ENCODE measurements at places on chromosomes 5 and 9.

GRCh38 chr9:77018969-77019235, 553 bp upstream of the FOXB2 start:
- no peak for DNase-seq

DNA sequence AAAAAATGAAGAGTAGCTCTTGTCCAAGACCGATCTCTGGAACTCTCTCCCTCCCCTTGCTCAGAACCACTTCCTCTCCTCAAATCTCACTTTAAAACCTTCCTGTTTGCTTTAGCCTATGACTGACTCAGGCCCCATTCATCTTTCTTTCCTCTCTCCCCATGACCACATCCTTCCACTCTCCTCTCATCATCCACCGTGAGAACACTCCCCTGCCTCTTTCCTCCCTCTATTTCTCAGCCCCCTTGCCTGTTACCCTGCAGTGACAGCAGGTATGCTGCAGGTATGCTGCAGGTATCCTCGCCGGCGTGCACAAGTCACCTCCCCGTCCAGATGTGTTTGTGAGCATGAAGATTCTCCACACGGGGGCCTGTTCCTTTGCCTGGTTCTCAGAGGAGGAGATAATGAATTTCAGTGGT, 505.3 kb downstream of the CCDC171 start:
- no peak for DNase-seq

DNA sequence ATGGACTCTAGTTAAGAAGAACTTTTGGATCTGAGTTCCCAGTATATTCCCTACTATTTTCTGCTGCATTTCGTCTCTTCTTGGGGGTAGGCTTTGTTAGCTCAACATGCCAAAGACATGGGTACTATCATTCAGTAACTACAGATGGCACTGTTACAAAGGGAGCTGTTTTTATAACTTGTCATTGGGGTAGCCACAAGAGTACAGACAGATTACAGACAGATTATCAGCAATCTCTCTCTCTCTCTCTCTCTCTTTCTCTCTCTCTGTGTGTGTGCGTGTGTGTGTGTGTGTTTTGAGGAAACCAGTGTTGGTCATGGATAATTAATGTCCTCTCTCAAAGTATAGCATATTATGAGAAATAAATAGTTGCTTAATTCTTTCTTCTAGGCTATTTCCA, 116.1 kb downstream of the WDR70 start:
- no peak for DNase-seq

GRCh38 chr5:127875235-127876021, 172.2 kb downstream of the CCDC192 start:
- DNase-seq: peak; percentile 31

- DNase-seq: no peak
Measured at GRCh38 chr5:142007237-142007544, 5.6 kb downstream of the GNPDA1 start.

GRCh38 chr5:127867022-127867783, 164.0 kb downstream of the CCDC192 start:
- DNase-seq: no peak
